Skeletal muscle cell (primary cell): ENCODE measurements at places on chromosomes 1 and 21.

DNA sequence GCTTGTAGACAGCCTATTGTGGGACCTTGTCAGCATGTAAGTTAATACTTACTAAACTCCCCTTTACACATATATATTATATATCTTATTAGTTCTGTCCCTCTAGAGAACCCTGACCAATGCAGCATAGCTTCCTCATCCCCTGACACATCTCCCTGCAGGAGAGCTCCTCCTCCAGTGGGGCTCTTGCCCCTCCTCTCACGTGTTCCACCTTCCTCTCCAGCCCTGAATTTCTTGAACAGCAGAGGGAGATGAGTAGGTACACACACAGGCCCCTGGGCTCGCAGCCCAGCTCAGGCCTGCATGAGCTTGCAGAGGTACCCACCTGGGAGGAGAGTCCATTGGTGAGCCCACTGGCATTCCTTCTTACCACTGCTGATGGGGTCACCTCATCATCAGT is 27.3 kb upstream of the GOLT1A start:
- no peak for DNase-seq

- DNase-seq = no peak
These were observed 11.5 kb downstream of the SLC9A1 start for GRCh38 chr1:27143401-27143800.

DNA sequence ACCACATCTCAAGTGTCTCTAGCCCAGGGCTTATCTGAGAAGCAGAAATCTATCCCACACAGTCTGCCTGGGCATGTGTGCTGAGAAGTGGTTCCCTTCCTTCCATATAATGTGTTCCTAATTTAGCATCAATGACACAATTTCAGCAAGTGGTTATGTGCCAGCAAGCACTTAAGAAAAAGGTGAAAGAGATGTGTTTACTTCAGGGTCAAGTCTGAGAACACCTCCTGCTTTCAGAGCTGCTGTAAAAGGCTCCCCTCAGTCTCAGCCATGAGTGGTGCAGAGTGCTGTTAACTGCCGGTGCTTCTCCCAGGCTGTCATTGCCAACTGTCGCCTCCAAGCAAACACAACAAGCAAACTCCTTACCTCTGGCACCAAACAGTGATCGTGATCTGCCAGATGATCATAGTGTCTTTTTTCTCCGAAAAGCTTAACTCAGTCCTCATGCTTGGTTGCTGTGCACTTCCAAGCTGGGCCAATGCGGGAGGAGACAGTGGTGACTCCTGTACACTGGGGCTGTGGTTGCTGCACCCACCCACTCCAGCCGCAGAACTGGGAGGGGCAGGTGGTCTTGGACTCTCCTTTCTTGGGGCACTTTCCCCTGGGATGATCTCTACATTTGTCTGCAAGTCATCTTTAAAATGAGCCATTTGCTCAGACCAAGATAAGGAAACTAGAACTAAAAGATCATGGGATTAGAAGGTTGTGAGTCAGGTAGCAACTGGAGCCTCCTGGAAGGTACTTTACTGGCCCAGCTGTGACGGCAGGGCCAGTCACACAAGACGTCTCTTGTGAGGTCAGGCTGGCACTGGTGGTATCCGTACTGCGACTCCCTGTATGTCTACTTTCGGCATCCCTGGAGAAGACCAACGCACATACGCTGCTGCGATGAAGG is 32.4 kb downstream of the ATP1A1 start:
- no peak for DNase-seq

DNA sequence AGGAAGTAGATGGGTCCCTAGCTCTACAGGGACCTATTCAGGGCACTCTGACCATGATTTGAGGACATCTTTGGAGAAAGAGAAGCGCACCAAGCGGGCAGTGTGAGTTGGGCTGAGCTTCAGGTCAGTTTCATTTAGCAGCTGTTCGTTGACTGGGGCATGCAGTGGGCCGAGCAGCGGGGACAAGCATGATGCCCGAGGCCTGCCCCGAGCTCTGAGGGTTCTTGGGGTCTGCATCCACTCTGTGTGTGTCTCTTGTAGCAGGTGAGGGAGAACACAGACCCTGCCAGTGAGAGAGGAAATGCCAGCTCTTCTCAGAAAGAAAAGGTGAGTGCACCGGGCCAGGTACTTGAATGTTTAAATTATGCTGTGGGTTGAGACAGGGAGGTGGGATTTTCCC is 5.4 kb downstream of the THAP3 start:
- no peak for DNase-seq

DNA sequence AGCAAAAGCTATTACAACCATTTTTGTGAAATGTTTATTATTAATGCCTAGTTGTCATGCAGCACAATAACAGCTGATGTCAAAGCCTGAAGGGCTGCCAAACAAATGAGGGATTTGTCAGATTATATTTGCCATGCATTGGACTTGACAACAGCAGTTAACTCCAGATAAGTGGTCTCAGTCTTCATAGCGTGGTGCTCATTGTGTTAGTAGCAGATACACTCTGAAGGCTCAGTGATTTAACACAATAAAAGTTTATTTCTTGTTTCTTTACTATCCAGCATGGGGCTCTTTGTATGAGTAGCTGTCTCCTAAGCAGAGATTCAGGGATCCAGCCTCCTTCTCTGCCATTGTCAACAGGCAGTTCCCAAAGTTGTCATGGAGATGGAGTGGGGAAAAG is 76.0 kb upstream of the PTGFRN start:
- no peak for DNase-seq

- no peak for DNase-seq
These were observed 28.4 kb downstream of the WDR26 start for GRCh38 chr1:224406216-224406615.

DNA sequence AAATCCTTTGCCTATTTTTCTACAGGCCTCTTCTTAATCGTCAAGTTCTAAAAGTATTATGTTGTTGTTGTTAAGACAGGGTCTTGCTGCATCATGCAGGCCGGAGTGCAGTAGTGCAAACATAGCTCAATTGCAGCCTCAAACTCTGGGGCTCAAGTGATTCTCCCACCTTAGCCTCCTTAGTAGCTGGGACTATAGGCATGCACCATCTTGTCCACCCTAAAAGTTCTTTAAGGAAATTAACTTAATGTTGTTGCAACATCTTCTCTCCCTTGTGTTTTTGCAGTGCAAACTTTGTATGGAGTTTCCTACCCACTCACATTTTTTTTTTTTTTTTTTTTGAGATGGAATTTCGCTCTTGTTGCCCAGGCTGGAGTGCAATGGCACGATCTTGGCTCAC is 4.1 kb upstream of the VHLL start:
- DNase-seq = no peak
